Omental fat pad (tissue), 4 donors: ENCODE measurements at places on chromosomes 2 and 18.

- DNase-seq, result no peak
Observed at GRCh38 chr2:5982193-5982902, 290.2 kb downstream of the SOX11 start.

DNA sequence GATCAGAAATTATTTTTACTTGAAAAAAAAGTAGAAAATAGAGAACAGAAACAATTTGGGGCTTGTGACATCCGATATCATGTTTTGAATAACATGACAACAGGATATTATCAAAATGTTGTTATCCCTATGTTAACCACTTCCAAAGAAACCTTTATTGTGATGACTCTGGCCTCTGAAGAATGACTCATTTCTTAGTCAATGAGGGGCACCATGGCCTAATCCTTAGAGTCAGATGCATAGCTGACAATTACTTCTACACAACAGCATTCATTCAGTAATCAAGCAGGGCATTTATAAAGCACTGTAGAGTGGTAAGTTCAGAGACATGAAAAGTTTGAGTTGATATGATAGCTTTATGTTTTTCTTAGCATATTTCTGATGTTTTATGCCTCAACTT, 703.0 kb downstream of the RNF144A start:
- no peak for DNase-seq

DNA sequence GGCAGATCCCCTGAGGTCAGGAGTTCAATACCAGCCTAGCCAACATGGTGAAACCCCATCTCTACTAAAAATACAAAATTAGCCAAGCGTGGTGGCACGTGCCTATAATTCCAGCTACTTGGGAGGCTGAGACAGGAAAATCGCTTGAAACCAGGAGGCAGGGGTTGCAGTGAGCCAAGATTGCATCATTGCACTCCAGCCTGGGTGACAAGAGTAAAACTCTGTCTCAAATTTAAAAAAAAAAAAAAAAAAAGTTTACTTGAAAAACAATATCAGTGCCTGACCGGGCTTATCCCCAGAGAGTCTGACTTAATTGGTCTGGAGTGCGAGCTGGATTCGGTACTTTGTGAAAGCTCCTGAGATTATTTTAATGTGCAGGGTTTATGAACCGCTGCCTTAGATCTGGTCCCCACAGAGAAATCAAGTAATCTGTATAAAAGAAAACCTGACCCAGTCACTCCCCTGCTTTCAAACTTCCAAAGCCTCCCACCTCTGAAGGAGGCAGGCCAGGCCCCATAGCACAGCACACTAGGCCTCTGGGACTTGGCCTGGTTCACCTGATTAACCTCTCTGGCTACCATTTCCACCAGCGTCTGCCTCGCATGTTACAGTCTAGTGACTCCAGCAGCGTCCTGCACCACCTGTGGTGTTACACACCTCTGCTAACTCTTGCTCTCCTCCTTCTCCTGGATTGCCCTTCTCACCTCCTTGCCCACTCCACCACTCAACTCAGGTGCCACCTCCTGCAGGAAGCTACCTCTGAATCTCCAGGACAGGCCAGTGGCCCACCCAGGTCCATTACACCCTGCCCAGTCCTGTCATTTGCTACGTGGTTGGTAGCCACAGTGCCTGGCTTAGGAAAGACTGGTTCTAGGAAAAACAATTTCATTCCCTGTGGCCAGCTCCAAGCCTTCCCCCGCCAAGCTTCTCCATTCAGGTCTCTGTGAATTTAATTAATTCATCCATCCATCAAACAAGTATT, 114.3 kb upstream of the PPP1CB start:
- no peak for DNase-seq

DNA sequence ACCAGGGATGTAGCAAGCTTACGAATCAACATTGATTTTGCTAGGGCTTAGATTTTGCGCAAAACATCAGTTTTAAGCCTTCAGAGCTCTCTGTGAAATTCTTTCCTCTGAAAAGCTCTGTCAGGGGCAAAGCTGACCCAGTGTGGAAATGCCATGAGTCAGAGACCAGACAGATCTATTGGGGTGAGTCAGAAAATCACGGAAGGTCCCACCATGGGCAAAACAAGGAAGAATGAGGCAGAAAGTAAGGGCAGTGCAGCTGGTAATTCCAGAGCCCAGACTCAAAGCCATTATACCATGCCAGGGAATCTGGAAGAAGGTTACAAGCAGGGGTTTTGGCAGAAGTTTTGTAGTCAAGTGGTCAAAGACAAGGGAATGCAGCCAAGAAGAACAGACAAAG, 256.6 kb upstream of the CTAGE1 start:
- no peak for DNase-seq

GRCh38 chr2:128442891-128443302, 124.2 kb upstream of the HS6ST1 start:
- DNase-seq, result no peak

GRCh38 chr2:45681675-45682074, 30.2 kb downstream of the PRKCE start:
- no peak for DNase-seq

- no peak for DNase-seq
Observed at GRCh38 chr2:95260028-95261023, 13.9 kb upstream of the PROM2 start.

GRCh38 chr2:237320801-237321560, 93.0 kb downstream of the COL6A3 start:
- no peak for DNase-seq

DNA sequence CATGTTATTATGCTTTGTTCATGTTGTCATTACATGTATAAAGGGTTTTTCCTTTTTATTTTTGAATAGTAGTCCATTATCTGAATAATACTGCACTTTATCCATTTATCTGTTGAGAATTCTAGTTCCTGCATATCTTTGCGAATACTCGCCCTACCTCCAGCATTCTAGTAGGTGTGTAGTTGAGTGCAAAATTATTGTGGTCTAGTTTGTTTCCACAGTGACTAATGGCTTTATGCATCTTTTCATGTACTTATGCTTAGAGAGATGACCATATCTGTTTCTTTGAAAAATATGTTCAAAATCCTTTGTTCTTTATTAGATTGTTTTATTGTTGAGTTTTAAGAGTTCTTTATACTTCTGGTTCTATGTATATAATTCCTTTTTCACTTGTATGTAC, 48.8 kb downstream of the EIF5B start:
- no peak for DNase-seq

DNA sequence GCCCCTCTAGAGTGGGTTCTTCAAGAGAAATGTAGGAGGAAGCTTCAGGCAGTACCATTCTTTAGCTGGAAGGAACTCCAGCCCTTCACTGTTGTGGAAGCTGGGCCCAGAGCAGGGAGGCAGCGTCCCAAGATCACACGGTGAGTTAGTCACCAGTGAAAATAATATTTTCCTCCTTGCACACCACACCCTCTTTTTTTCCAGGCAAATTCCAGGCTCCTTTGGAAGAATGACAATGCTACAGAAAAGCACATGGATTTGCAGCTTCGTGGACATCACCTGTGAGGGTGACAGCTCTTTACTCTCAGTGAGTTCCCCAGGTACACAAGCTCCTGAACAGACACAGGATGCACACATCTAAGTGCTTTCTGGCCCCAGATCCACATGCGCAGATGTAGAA, 157.1 kb downstream of the COL6A3 start:
- no peak for DNase-seq

- DNase-seq, result peak; percentile 35
Observed at GRCh38 chr18:25350489-25351251, 1.3 kb downstream of the ZNF521 start.
